ENCODE measurements at places on chromosomes 1 and 21.

DNA sequence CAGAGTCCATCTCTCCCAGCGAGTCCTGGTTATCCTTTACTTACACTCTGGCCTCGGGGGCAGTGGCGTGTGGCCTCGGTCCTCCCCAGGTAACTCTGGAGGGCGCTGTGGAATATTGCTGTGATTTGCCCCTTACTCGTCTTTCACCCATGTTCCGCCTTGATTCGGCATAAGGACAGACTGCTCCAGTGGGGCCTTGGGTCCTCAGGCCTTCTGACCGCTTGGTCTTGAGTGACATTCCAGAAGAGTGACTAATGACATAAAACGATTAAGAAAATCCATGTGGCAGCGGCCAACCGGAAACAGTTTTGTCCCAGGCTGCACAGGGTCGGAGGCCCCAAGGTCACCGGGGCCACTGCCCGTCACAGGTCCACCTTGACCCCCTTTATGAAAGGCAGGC, 11.0 kb downstream of the ICMT start:
- DNase-seq, result no peak

- DNase-seq, result no peak
Observed at GRCh38 chr1:107132780-107133179, 8.1 kb upstream of the NTNG1 start.

- DNase-seq, result no peak
Observed at GRCh38 chr1:213973129-213973528, 14.6 kb upstream of the PROX1 start.

DNA sequence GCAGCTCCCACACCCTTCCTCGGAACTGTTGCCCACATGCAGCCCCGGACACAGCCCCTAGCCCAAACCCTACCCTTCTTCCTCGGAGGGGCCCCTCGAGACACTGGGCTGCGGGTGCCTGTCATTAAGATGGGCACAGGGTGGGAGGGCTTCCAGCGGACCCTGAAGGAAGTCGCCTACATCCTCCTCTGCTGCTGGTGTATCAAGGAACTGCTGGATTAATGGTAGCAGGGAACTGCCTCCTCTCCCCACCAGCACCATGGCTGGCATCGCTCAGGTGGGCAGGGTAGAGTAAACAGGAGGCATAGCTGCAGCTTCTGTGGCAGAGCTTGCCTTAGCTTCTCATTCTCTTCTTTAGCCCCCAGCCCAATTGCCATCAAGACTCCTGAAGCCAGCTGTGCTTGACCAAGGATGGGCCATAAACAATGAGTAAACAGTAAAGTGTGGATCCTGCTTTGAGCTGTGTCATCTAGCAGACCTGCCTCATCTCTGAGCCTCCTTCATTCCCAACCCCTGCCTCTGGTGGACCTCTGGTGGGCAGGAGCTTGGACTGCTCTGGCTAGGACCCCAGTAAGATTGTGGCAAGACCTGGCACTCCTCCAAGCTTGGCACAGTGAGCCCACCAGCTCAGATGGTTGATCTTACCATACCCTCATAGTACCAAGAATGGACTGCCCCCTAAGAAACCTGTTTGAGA, at the start of gene LENEP:
Gene LENEP, plus strand, starts transcription at position 15 of the 697 bp plus-strand sequence. Its CDS starts 22 bp downstream, at position 37.
- DNase-seq, result no peak

GRCh38 chr1:109444346-109444745, 18.1 kb upstream of the PSMA5 start:
- no peak for DNase-seq

- DNase-seq, result no peak
Observed at GRCh38 chr1:107515702-107516101, 374.9 kb downstream of the NTNG1 start.

- no peak for DNase-seq
Observed at GRCh38 chr1:200739702-200740570, 1.2 kb downstream of the CAMSAP2 start.

DNA sequence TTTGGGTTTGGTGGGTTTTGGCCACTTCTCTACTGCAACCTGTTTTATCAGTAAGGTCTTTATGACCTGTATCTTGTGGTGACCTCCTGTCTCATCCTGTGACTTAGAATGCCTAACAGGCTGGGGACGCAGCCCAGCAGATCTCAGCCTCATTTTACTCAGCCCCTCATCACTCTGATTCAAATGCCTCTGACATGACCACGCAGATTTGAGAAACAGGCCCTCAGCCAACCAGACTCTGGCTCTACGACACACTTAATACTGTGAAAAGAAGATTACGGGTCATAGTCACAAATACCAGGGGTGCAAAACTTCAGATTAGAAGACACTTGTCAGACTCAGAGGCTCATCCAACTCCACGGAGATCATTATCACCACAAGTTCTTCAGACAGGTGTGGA, 28.3 kb upstream of the KIF26B start:
- no peak for DNase-seq

DNA sequence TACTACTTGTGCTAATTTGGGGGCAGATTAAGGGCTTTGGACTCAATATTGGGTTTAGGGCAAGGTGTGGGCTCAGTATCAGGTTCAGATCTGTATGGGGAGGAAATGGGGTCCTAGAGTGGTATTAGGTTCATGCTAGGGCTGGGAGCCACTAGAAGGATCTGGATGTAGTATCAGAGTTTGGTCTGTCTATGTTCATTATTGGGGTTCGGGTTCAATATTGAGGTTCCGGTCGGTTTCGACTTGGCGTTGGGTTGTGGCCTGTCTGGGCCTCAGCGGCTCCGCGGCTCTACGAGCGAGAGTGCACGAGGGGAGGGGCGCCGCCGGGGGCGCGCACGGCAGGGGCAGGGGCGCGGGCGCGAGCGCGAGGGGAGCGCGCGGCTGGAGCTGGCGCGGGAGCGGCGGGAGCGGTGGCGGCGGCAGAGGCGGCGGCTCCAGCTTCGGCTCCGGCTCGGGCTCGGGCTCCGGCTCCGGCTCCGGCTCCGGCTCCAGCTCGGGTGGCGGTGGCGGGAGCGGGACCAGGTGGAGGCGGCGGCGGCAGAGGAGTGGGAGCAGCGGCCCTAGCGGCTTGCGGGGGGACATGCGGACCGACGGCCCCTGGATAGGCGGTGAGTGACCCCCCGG, at the start of gene PTPRF:
Gene PTPRF, plus strand, starts transcription at position 401 of the 624 bp plus-strand sequence. CDS start 14,193 bp downstream, outside the sequence.
- DNase-seq, result peak; percentile 67

GRCh38 chr1:39640861-39641260, 1.4 kb upstream of the HEYL start:
- no peak for DNase-seq

- DNase-seq, result no peak
Observed at GRCh38 chr1:222665964-222666363, 46.3 kb downstream of the AIDA start.

DNA sequence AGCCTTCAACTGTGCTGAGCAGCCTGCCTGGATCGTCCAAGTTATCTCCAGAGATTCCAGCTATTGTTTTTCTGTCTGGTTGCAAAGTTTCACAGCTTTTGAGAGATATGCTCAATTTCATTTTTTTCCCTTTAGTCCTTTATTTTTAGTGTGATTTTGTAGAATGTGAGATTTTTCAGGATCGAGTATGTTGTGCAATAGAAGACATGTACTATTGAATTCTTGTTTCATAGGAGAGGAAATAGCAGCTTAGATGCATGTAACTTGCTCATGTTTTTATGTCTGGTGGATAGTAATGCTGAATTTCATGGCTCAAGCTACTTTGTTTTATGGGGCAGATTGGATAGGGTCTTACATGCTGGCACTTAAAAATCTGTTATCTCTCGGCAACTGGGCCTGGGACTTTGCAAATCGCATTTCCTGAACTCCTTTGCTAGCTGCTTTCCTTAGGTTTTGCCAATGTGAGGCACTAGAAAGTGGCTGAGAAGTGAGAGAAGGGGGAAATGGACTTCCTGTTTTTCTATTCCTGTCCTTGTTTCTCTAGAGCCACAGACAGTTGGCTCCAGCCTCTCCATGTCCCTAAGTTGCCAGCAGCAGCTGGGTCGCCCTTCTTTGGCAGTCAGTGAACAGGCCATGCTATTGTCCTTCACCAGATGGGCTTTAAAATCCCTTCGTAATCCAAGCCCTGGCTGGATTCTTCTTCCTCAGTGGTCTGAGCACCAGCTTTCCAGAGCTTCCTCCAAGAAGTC, 101.4 kb upstream of the PDE4B start:
- DNase-seq, result no peak

GRCh38 chr1:4079815-4080214, 179.7 kb upstream of the C1orf174 start:
- DNase-seq, result no peak

GRCh38 chr1:161282991-161283390, 24.4 kb downstream of the PCP4L1 start:
- DNase-seq, result no peak

DNA sequence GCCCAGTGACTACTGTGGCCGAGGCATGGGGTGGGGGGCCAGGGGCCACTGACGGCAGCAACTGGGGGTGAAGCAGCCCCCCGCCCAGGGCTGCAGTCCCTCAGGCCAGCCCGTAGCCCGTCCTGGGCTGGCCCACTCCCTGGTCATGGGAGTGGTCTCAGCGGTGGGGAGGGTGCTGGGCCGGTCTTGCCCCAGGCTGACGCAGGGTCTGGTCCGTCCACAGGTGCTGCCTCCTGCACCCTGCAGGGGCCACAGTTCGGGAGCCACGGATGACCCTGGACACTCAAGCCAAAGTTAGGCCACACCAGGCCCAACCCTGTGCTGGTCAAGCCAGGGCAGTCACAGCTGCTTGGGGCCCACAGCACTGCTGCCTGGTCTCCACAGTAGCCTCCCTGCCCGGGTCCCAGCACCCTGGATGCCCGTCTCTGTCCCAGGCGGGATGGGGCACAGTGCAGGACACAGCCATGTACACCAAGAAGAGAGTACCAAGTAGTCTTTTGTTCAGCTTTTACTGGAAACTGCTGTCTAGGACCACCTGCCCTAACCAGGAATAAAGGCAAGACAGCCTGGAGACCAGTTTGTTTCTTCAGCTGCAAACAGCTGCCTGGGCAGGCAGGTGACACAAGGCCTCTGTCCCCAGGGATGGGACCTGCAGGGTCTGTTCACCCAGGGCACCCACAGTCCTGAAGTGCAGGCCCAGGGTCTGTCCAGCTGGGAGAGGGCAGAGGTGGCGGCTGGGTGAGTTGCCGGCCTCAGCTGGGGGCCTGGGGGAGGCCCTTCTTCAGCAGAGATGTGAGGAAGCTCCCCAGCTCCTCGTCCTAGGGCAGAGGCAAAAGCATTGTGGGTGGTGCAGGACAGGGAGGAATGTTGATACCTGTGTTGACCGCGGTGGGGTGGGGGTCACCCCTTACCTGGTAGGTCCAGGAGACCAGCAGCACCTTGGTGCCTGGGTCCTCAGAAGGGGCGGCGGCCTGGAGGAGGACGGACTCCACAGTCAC, 3.0 kb downstream of the PUSL1 start:
- DNase-seq, result no peak

- DNase-seq, result no peak
Observed at GRCh38 chr1:37118790-37119189, 84.5 kb upstream of the GRIK3 start.

- DNase-seq, result peak; percentile 77
Observed at GRCh38 chr1:154609398-154610380, 1.7 kb upstream of the ADAR start.

GRCh38 chr1:24487455-24487854, 15.2 kb upstream of the RCAN3 start:
- DNase-seq, result no peak

DNA sequence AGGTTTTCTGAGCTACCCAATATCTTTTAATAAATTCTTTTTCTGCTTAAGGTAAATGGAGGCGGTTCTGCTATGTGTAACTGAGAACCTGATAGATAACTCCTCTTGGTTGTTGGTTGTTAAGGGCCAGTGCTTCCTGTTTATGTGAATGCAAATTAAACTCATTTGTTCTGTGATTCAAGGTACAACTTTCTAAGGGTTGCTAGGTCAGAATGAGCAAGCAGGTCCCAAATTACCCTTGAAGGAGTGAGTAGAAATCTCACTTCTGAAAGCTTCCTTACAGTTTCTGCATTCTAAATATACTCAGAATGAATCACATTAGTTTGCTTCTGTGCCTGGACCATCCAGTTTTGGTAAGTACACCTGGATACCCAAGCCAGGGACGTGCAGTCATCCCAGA, 15.5 kb upstream of the FAM78B start:
- no peak for DNase-seq

DNA sequence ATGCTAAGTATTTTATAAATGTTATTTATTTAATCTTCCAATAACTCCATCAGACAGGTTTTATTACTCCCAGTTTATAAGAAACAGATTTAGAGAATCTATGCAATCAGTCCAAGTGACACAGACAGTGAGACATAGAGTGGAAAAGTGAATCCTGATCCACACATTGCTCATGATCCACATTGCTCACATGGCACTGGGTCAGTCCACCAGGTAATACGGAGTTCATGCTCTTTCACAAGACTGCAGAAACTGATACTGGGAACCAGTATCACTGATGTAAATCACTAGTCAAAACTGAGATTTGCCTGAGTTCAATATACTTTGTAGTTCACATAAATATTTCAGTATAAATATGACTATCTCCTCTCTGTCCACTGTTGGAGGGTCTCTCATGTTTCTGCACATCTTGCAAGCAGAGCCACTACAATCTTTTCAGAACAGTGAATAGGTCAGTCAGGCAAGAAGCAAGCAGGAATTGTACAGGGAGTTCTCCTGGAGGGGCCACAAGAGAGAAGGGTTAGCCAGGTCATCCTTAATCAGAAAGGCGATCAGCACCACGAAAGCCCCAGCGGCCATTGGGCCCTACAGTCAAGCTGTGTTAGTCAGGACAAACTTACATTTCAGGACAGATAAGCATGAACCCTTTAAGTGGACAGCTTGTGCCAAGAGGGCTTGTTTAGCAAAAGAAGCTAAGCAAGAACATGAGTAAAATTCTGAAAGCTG, 275.4 kb upstream of the NR5A2 start:
- no peak for DNase-seq

- no peak for DNase-seq
Observed at GRCh38 chr1:234324821-234325220, 48.4 kb upstream of the COA6 start.

GRCh38 chr1:81345110-81345509, 455.6 kb upstream of the ADGRL2 start:
- no peak for DNase-seq

DNA sequence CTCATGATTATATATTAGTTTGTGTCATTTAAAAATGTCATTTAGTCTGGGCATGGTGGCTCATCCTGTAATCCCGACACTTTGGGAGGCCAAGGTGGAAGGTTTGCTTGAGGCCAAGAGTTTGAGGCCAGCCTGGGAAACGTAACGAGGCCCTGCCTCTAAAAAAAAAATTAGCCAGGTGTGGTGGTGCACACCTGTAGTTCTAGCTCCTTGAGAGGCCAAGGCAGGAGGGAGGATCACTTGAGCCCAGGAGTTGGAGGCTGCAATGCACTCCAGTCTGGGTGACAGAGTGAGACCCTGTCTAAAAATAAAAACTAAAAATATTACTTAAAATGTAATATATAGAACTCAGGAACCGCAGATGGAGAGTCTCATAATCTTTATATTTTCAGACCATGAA, 34.6 kb downstream of the RUNX3 start:
- DNase-seq, result no peak

- no peak for DNase-seq
Observed at GRCh38 chr1:210817385-210818275, 316.3 kb downstream of the KCNH1 start.

GRCh38 chr1:2132222-2133038, 62.1 kb downstream of the FAAP20 start:
- peak; percentile 58 for DNase-seq

- no peak for DNase-seq
Observed at GRCh38 chr1:33973799-33974545, 110.1 kb downstream of the HMGB4 start.

- DNase-seq, result no peak
Observed at GRCh38 chr1:43566382-43567044, 35.8 kb downstream of the PTPRF start.

- peak; percentile 72 for DNase-seq
Observed at GRCh38 chr1:23799570-23800399, 769 bp downstream of the GALE start.

GRCh38 chr1:223041481-223041880, 101.6 kb downstream of the TLR5 start:
- no peak for DNase-seq

Data from activated CD4-positive, alpha-beta T cell treated with anti-CD3 and anti-CD28 coated beads for 36 hours (primary cell).